T-helper 2 cell (primary cell): ENCODE measurements at places on chromosomes 6 and 20.

- DNase-seq = peak; percentile 52
Observed at GRCh38 chr20:49594143-49594930, 26.4 kb upstream of the PTGIS start.

- DNase-seq = no peak
Observed at GRCh38 chr6:26211963-26212362, 124.7 kb downstream of the HFE start.

GRCh38 chr20:49323622-49324238 is 45.9 kb upstream of the ZNFX1 start:
- no peak for DNase-seq

- no peak for DNase-seq
Observed at GRCh38 chr6:137808191-137808590, 58.9 kb upstream of the TNFAIP3 start.

DNA sequence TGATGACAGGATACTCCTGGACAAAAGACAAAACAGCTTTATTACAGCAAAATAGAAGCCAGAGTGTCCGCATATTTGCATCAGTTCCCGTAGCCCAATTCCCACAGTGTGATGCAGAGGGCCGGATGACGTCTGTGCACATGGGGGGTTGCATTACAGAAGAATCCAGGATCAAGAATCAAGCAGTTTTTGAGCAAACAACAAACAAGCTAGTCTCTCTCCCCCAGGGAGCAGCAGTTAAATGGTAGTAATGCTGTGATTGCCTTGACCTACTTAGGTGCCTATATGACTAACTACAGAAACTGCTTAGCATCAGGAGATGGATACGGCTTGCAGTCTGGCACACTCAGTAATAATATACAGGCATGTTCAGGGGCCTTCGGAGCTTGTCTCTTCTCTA is 3.2 kb upstream of the SDHAF4 start:
- DNase-seq = no peak

DNA sequence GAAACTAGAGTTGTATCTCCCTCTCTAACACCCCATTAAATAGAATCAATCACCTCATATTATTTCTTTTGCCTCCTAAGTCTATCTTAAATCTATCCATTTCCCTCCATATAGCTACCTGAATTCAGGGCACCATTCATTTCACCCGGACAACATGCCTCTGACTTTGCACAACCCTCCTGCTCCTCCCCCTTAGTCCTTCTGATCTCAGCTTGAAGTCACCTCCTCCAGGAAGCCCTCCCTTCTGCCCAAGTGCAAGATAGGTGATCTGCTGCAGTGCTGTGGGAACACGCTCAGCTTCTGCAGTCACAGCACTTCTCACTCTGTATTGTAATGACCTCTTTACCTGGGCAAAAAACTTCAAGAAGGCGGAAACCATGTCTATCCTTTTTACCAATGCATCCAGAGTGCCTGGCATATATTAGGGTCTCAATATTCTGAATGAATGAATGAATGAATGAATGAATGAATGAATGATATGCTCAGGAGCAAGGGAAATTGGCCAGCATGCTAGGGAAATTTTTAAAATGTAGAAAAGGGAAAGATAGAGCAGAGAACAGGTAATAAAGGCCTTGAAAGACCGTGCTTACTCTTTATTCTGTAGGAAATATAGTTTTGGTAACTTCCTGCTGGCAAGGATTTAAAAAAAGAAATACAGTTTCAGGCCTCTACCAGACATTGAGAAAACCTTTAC is 41.7 kb downstream of the MBOAT1 start:
- no peak for DNase-seq

DNA sequence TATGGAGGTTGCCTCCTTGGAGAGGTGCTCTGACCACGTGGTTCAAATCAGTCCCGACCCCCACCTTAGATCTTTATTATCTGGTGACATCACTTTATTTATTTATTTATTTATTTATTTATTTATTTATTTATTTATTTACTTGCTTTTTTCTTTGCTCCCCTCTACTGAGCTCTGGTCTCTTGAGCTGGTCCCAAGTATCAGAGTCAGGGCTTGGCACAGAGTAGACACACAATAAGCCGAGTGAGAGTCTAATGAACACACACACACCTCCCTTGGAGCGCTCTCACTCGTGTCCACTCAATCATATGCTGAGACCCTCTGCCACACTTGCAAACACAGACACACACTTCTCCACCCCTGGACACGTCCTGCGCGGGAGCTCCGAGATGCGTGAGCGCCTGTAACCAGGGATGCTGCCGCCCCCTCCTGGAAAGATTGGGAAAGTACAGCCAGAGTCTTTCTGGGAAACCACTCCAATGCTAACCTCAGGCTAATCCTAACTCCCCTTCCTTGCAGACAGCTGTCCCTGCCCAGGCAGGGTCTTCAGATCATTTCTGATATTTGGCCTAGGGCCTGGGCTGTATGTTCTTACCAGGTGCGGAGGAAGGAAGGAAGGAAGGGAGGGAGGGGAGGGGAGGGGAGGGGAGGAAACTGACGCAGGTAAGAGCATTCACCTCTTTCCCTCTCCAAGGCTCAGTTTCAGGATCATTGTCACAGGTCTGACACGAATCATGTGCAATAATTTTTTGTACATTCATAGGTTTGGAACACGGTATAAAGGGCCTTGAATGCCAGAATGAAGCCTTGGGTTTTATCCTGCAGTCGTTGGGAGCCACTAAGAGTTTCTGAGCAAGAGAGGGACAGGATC is 70.9 kb downstream of the STK35 start:
- peak; percentile 50 for DNase-seq

DNA sequence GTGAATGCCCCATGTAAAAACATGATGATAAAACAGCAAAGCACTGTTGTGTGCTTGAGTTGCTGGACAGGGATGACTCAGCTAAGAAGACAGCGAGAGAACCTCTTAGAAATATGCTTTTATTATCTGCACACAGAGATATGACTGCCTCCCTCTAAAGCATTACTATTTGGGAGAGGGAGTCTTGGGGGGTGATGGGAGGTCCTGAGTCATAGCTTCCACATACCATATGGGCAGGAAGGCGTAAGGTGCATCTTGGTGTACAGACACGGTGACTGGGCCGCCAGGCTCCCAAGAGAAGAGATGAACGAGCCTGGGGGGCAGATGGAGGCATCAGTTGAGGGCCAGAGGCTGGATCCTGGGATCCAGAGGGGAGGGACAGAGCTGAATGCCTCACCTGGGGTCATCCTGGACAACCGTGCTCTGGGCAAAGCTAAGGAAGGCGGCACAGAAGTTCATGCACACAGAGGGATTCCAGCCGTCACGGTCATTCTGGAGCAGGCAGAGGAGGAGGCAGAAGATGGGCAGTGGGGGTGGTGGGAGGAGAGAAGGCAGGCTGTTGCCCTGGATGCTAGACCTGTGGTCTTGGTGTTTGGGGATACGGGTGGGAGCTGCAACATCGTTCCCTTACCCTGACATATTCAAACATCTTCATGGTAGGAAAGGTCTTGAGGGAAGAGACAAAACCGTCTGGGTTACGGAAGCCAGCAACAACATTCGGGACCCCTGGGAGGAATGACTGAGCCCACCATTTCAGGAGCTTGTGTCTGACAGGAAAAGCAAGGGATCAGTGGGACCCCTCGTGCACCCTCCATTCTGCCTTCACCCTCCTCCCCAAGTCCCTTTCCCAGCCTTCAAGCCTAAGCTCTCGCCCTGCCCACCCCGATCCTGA is 2.0 kb downstream of the DXO start:
- DNase-seq = no peak

DNA sequence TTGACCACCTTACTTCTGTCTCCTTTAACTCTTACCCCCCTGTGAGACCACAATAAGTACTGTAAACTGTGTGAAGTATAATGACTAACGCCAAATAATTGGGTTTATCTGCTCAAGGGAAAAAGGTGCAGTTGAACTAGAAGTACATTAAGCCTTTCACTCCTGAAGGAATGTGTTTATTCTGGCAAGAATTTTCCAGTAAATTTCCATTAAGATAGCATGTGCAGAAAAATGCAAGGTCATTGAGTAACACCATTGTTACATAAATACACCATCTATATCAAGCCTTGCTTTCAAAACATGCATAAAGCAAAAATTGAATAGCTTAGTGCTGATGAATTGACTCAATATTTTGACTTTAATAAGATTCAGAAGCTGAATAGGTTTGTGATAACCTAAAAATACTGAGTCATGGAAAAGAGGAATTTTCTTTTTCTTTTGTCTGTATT is 65.4 kb downstream of the ARHGAP18 start:
- DNase-seq = no peak

DNA sequence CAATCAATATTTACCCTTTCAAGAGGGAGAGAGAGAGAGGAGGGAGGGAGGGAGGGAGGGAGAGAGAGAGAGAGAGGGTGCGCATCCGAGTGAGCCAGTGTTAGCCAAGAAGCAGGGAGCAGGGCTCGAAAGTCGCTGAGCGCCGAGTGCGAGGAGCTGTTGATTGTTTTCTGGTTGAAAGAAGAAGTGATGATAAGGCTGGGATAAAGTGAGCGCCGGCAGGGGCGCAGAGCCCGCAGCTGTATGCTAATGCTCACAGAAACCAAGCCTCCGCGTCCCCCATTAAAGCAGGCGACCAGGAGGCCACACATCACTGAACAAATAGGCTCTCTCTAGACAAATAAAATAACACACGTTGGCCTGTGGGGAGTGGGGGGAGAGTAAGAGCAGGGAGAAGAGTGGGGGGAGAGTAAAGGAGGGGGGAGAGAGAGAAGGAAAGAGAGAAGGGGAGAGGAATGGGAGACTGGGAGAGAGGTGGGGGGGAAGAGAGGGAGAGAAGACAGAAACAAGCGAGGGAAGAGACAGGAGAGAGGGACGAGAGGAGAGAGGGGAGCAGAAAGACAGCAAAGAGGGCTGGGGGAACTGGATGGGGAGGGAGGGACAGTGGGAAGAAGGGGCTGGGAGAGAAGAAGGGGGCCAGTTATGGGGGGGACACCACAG is 5.0 kb upstream of the INSM1 start:
- no peak for DNase-seq

GRCh38 chr6:116106146-116106545 is 5.5 kb downstream of the NT5DC1 start:
- no peak for DNase-seq
